ENCODE measurements at places on chromosomes 6 and 20. TPM values are rescaled to one million over a fixed set of nuclear protein-coding genes. Genes with fewer than 3 reads are reported as not detected.

DSTN gene
- polyA plus RNA-seq, result 301 TPM

EPPIN gene
- not detected for polyA plus RNA-seq

ROMO1 gene
- polyA plus RNA-seq, result 335 TPM

VWA7 gene
- 0.33 TPM for polyA plus RNA-seq

TREM2 gene
- polyA plus RNA-seq, result 0.84 TPM

GABRR1 gene
- polyA plus RNA-seq, result 0.20 TPM

TUBB2B gene
- 8.4 TPM for polyA plus RNA-seq

KIAA1755 gene
- polyA plus RNA-seq, result 1.4 TPM

PTCRA gene
- polyA plus RNA-seq, result not detected

SEMG1 gene
- not detected for polyA plus RNA-seq

PSMF1 gene
- 72.5 TPM for polyA plus RNA-seq

DEF6 gene
- polyA plus RNA-seq, result 25.2 TPM

TNNC2 gene
- 1.0 TPM for polyA plus RNA-seq

BIRC7 gene
- 0.04 TPM for polyA plus RNA-seq

HUS1B gene
- polyA plus RNA-seq, result 0.22 TPM

MEP1A gene
- 0.01 TPM for polyA plus RNA-seq

ERVFRD-1 gene
- polyA plus RNA-seq, result 0.06 TPM

TFAP2B gene
- polyA plus RNA-seq, result 3.3 TPM

ARMH2 gene
- polyA plus RNA-seq, result not detected

SMOC2 gene
- 14.4 TPM for polyA plus RNA-seq

DPPA5 gene
- not detected for polyA plus RNA-seq

ENPP5 gene
- 0.35 TPM for polyA plus RNA-seq

CRISP2 gene
- 3.1 TPM for polyA plus RNA-seq

CAGE1 gene
- polyA plus RNA-seq, result 0.02 TPM

CLPSL2 gene
- not detected for polyA plus RNA-seq
